ENCODE measurements at places on chromosomes 1 and 21. TPM values are rescaled to one million over a fixed set of nuclear protein-coding genes. Genes with fewer than 3 reads are reported as not detected.

DNA sequence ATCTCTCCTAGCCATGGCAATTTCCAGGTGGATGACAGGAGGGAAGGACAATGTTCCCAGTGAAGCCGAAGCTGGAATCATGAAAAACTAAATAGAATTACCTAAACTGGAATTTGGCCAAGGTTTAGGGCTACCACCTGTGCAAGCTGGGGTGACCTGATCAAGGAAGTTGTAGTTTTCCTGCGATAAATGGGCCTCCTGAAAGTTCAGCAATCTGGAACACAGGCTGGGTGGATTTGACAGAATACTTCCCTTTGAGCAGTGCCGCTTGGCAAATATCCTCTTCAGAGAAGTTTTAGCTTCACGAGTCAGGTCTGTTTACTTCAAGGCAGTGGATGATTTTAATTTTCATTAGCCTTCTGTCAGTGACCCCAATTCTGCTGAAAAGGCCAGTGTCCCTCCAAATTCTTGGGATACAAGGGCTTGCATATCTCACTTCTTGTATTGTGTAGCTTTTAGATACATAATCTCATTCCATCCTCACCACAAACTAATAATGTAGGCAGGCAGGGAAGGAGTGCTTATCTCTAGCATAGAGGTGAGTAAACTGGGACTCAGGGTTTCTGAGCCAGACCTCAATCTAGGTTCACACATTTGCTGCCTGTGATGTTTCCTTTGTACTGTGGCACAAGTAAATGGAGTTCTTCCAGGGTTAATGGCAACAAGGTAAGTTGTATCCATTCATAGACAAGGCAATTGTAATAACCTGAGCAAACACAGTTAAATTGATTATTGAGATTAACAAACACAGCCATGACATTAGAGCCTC is 349.4 kb downstream of the NUF2 start:
- DNase-seq = no peak

- no peak for DNase-seq
Measured at GRCh38 chr1:1069056-1069710, 4.9 kb downstream of the RNF223 start.

- DNase-seq = no peak
Measured at GRCh38 chr1:99737016-99737415, 29.4 kb downstream of the FRRS1 start.

- no peak for DNase-seq
Measured at GRCh38 chr1:79819140-79819539, 812.6 kb upstream of the ADGRL4 start.

DNA sequence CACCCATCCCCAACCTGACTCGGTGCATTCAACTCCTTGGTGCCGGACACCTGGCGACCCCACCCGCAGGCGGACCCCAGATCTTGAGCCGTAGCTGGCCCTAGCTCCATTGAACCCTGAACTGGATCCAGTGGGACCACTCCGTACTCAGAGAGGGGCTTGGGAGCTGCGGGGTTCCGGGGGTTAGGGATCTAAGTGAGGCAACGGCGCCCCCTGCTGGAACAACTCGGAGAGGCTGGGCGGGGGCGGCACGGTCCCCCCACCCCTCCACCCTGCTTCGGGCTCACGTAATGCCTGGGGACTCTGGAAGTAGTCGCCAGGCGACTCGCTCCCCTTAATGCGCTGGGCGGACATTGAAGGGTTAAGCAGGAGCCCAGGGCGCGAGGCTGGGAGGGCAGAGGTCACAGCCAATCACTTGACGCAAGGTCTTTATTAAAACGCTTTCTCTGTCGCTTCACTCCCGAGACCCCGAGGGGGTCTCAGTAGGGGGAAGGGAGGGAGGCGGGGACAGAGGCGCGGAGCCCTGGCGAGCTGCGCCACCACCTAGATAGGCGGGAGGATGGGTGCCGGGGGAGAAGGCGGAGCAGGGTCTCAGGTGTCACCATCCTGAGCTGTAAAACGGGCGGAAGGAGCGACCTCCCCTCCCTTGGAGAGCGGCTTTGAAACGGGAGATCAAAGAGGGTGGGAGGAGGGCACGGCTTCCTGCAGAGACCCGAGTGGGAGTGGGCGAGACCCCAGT is 704 bp upstream of the CRABP2 start:
- no peak for DNase-seq

DNA sequence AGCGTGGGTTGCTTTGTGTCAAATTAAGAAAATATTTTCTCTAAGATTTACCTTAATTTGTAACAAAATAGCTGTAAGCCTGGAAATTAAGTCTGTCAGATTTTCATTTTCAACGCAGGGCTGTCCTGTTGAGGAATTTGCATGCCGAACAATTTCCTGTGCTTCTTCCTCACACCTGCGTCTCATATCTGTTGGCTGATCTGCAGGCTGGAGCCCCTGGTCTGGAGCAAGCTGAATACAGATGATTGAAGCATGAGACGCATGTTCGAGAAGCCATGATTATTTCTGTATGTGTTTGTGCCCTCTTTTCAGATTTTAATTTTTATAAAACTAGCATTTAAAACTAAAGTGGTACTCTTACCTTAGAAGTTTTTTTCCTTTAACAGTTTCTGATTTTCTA is 9.8 kb downstream of the MIXL1 start:
- no peak for DNase-seq

DNA sequence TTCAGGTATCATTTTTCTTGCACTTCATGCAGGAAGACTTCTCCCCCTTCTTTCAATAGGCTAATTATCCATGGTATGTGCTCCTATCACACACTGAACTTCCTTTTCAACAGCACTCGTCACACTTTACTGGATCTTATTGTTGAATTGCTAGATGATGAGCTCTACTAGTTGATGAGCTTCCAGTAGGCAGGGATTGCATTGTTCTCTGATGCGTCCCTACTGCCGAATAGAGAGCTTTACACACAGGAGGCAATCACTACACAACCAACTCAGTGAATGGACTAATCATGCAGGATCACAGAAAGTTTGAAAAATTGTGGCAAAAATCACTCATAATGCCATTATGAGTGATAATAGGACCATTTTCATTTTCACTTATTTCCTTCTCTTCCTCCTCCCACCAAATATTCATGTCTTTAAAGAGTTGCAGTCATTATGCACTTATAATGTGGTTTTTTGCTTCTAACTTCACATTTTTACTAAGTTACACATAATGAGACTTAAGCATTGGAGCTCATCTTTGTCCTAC is 128.1 kb upstream of the ZNF648 start:
- DNase-seq = no peak

GRCh38 chr1:18673976-18674375 is 43.3 kb downstream of the PAX7 start:
- no peak for DNase-seq

Gene UBE2U
- total RNA-seq = not detected

Gene KRTAP6-3
- not detected for total RNA-seq

All from mesenteric fat pad (tissue), 1 donor.